ENCODE measurements at places on chromosomes 3 and 15.
A peak's percentile ranks its signal among the peaks of the same experiment; 100 is the strongest.

GRCh38 chr15:63157891-63158431 lies 684 bp upstream of the RPS27L start:
- DNase-seq, result peak; percentile 43

DNA sequence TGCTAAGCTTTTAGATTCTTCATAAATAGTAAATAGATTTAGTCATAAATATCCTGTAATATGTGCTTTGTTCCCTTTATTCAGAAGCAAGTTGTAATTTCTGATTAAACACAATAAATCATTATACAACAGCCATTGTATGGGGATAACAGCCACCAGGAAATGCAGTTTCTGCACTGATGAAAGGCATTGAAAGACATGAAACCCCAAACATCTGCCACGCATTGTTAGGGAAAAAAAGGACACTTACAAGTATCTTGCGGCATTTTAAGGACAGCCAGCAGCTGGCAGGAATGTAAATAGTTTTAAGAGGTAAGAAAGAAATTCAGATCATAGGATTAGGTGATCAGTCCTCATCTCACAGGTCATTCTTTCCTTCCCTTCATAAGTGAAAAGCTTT lies 801.1 kb upstream of the LMCD1 start:
- no peak for DNase-seq

- no peak for DNase-seq
Measured at GRCh38 chr15:70407955-70408354, 310.2 kb upstream of the TLE3 start.

DNA sequence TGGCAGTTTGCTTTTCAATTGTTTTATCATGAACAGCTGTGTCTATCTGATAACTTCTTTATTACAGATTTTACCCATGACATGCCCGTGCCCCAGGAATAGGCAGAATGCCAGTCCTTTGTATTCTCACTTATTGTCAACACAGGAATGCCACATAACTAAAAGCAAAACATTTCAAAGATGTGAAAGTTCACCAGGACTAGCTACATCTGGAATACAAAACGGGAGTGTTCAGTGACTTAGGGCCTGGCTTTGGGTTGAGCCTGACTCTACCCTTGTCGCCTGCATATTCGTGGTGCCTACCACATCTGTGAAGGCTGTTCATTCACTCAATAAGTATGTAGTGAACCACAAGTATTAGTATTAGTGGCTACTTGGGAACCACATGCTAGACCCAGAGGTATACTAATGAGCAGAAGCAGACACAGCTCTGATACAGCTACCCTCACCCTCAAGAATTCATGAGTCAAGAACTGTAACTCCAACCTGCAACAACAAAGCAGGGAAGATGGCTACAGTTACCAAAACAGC lies 2.9 kb downstream of the TNFSF10 start:
- DNase-seq, result peak; percentile 87

GRCh38 chr3:24674261-24674660 lies 179.6 kb upstream of the THRB start:
- no peak for DNase-seq

DNA sequence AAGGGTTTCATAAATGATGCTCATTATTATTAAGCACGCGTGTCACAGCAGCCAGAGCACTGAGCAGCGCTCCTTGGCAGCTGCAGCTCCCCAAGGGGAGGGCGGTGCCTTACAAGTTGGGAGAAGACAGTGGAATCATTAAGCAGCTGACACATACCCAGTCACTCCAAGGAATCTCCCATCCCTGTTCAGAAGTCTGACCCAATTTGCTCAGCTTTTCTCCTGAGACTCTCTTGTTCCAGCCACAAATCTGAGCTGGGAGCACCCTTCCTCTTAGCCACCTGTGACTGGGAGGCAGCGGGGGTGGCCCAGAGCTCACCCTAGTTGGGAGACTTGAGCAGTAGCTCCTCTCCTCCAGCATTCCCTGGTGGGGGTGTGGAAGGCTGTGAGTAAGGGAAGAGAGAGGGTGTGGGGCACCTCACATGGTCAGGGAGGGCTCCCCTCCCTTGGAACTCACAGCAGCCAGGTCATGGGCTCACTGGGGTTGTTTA lies 64.3 kb downstream of the DUT start:
- DNase-seq, result no peak

DNA sequence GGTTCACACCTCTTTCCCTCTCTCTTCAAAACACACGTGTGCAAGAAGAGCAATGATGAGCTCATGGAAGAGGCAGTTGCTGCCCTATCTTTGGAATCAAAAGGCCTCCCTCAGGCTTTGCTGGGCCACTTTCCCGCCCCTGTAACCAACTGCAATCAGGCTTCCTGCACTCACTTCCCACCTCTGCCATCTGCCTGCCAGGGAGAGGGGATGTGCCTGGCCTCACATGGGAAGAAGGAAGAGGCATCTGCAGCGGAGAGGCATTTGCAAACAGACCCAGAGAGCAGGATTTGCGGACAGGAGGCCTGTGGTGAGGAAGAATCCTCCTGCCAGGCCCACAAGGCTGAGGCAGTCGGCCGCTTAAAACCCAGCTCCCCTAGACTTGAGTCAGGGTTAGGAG lies 175.6 kb upstream of the ATP10A start:
- DNase-seq, result no peak

- no peak for DNase-seq
Measured at GRCh38 chr15:78800189-78800588, 11.1 kb downstream of the ADAMTS7 start.

- no peak for DNase-seq
Measured at GRCh38 chr15:32106401-32107381, 76.4 kb downstream of the CHRNA7 start.

GRCh38 chr3:1275495-1275894 lies 182.7 kb downstream of the CNTN6 start:
- peak; percentile 9 for DNase-seq

DNA sequence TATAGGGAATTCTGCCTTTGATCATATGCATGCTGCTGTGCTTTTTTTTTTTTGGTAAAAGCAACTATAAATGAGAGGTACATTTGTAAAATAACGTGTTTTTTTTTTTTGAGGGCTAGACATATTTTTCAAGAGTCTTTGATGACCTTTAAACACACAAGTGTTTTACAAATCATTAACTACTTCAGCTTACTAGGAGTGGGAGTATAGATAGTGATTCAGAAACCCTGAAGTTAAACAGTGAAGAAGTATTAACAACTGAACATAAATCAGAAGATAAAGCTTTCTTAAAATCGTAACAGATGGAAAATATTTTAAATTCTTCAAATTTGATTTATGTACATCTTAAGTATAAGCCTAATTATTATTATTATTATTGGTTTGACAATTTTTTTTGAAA lies 2.9 kb upstream of the GMNC start:
- DNase-seq, result no peak

- DNase-seq, result no peak
Measured at GRCh38 chr3:47716656-47717055, 65.0 kb downstream of the SMARCC1 start.

- DNase-seq, result no peak
Measured at GRCh38 chr3:84962415-84962814, 3.6 kb downstream of the CADM2 start.

DNA sequence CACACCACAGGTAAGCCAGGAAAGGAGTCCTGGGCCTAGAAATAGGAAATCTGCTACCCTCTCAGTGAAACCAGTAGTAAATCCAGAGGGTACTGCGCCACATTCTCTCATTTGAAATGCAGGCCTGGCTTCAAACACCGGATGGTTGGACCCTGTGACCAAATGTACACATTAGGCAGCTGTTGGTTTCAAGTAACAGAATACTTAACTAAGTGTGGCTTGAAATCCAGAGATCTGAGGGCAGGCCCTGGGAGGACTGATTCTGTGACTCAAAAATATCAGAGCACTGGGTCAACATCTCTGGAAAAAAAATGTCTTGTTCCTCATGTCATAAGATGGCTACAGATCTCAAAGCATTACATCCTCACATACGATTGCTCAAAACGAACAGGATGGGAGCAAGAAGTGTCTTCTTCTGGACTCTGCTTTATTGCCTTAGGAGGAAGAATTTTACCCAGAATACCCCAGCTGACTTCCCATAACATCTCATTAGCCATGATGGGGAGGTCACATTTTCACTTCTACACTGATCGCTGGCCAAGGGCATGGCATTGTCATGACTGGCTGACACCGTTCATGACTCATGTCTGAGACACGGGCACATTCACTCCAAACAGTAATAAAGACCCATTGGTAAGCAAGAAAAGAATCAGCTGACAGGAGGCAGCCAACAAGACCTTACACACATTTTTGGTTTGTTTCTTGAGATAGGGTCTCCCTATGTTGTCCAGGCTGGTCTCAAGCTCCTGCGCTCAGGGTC lies 166.0 kb downstream of the ARRDC4 start:
- DNase-seq, result no peak

- no peak for DNase-seq
Measured at GRCh38 chr15:51765751-51766150, 14.4 kb downstream of the TMOD2 start.

GRCh38 chr3:183812761-183813445 lies 12.5 kb downstream of the MAP6D1 start:
- no peak for DNase-seq

DNA sequence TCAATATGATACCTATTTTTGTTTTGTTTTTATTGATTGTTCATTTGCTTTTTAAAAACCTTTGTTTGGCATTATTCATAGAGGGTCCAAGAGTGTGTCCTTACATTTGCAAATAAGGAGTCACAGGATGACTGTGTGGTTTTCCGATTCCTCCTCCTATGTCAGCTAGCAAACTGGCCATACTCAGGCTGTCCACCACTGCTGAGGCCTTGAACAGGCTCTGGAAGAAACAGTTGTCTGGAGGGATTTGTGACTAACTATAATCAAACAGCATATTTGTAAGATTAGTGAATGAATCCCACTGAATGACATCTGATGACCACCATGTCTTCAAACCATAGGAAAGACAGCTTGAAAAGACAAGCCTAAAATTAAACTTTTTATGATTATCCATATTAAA lies 423.4 kb upstream of the ATP11B start:
- no peak for DNase-seq

All from activated CD4-positive, alpha-beta T cell treated with anti-CD3 and anti-CD28 coated beads, Interleukin-10, Interleukin-2, amounts not matched to agents 100 ng/mL and 50 ng/mL, durations not matched to agents 16 hours and 8 hours (primary cell).